Muscle of back (tissue), 13 donors: ENCODE measurements at places on chromosomes 5 and 9.

DNA sequence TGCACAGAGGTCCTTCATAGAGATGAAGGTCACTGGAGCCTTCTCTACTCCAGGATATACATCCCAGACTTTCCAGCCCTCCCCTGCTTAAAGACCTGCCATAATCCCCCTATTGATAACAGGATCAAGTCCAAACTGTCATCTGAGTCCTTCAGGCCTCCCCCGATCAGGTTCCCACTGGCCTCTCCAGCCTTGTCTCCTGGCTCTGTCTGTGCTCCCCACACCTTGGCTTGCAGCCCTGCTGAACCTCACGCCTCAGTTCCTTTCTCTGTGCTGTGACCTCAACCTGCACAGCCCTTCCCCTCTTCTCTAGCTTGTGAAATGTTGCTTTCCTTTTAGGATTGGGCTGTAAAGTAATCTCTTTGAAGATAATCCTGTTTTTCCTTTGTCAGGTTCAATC, 2.5 kb upstream of the HRH2 start:
- DNase-seq = no peak

GRCh38 chr5:37882636-37883035, 42.8 kb upstream of the GDNF start:
- no peak for DNase-seq

DNA sequence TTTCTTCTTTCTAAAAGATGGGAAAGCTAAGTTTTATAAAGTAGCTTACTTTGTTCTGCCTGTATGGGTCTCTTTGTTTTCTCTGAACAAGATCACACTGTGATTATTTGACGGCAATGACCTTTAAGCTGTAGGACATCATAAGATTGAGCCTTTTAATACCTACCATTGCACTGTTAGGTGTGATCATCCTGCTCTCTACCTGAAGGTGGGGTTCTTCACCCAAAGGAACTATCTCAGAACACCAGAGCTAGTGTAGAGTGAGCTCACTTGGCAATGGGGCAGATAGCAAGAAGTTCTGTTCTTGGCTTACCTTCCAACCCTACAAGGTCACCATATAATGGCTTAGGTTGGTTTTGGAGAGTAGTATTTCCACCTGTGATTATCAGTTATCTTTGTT, 200.2 kb downstream of the SPATA31D1 start:
- no peak for DNase-seq

DNA sequence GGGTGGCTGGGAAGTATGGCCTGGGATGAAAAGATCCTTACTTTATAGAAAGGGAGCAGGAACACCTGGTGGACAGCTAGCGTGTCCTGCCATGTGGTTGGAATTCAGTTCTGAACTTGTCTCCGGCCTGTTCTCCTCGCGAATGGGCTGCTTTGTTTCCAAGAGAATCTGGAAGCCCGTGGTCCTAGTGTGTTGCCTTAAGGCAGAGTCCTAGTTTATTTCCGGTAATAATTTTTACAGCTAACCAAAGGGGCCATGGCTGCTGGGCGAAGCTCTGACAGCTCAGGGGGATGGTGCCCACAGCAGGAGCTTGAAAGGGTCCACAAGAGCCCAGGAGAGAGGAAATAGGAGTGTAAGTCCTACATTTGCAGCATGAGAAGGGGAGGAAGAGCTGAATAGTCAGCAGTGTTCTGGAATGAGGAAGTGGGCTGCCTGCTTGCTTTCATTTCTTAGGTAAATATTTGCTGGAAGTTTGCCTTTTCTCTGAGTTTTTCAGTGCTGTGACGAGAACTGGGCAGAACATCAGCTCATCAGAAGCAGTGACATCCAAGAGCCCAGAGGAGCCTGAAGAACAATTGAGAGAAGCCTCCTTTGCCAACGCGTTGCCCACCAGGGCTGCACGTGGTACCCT, 13.1 kb upstream of the IGFBPL1 start:
- no peak for DNase-seq

GRCh38 chr9:123471843-123472570, 116.0 kb downstream of the CRB2 start:
- no peak for DNase-seq

DNA sequence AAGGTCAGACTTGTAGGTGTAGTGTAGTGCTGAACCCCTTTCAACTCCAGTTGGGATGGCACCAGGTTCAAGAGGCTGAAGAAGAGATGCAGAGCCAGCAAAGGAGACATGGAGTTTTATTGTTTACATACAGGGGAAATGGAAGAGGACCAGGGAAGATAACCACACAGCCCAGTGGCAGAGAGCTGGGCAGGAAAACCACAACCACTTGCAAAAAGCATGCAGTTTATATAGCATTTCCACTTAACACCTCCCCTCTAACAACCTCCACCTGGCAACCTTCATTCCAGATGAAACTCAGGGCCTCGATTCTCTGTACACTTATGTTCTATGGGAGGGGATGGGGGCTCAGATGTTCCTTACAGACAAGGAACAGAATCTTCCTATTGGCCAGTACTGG, 56.9 kb downstream of the SNX24 start:
- no peak for DNase-seq

DNA sequence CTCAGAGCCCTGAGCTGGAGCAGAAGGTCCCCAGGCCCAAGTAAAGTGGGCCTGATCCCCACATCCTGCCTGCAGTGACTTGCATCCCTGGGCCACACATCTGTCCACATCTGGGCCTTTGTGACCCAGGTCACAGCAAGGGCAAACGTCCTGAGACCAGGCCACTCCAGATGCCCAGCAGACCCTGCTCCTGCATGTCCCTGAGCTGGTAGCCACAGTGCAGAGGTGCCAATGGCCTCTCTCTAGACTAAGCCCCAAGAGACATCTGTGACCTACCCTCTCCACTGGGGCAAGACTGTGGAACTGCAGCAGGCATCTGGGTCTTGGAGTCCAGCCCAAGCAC, 2.5 kb downstream of the FLT4 start:
- DNase-seq = no peak

- no peak for DNase-seq
Observed at GRCh38 chr5:122743261-122743660, 31.6 kb upstream of the SNX2 start.

DNA sequence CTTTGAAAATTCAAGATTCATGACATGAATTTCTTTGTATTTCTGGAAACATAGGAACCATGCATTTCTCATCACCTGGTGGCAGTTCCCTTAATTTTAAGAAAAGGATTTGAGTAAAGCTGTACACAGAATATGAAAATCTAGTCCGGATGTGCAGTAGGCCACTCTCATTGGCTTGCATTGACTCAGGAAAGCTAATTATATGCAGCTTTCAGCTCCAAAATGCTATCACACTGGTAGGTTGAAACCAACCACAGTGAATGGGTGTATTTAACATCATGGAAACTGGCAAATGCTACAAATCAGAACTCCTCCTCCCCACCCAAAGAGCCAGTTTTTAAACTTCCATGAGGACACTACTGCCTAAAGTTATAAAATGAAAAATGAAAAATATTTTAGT, 161.6 kb upstream of the FBXL17 start:
- no peak for DNase-seq

DNA sequence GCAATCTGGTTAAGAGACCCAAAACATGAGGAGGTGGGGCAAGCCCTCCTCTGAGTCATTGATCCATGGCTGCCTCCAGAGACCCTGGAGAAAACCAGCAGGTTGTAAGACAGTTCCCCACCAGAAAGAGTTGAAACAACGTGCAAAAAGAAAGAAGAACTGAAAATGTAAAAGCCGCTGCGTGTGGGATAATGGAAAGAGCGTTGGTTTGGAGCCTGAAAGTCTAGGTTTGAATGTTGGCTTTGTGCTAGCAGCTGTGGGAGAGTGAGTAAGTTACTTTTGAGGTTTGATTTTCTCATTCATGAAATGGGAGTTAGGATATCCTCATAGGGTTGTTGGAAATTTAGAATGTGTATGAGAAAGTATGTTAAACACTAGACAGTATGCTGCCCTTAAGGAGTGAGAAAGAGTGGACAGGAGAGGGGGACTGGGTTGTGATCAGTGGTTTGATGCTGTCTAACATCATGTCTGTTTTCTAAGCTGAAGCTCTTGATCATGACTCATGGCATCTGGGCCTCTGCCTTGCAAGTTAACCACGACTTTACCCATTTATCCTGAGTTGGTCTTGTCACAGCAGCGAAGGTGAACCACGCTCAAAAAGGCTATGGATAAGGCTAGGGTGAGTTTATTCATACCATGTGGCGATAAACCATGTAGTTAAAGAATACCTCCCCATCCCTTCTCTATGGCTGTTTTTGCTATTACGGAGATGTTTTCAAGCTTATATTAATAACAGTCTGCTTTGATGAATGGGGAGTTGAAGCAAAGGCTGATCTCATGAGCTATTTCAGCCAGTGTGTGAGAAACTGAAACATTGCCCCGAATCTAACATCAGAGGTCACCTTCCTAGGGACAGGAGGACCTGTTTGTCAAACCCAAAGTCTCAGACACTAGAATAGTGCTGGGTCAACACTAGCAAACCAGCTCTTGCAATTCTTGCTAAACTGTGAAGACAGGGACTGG, 41.3 kb downstream of the ZNF366 start:
- no peak for DNase-seq

GRCh38 chr5:176741561-176742211, 68.7 kb upstream of the UNC5A start:
- no peak for DNase-seq

GRCh38 chr5:57711471-57711870, 228.9 kb upstream of the ACTBL2 start:
- no peak for DNase-seq

GRCh38 chr9:77832639-77833038, 184.5 kb upstream of the GNA14 start:
- DNase-seq = no peak
